NCI-H146 (cell line): ENCODE measurements at places on chromosomes 7 and 10.

DNA sequence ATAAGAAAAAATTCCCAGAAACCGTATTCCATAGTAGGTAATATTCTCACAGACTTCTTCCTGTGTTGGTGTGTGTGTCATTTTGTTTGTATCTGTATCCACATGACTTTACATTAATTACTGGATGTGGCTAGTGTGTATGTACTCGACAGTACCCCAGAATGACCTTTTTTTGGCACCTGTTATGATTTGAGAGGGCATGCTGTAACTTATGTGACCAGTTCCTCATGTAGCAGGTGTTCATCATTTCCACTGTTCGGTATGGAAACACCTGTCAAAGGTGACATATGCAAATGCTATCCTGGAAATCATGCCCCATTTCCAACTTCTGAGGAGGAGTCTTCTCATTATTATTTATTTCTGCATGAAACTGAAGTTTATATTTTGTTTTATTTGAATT, 89.3 kb downstream of the ZMYND11 start:
- peak; percentile 73 for DNase-seq

DNA sequence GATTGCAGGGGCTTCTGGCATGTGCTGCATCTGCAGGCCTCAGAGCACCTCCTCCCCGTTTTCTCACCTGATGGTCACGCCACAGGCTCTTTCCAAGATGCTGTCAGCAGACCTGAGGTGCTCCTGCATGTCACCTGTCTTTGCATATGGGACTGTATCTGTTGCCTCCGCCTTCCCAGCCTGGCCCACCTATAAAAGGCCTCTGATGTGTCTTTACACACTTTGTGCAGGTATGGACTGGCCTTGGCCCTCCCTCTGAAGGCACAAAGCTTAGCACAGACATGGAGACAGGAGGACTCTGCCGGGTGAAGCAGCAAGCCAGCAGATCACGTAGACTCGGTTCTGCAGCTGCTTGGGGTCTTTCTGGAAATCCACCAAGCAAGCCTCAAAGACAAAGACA, 220.9 kb upstream of the PPP2R2D start:
- DNase-seq: no peak

DNA sequence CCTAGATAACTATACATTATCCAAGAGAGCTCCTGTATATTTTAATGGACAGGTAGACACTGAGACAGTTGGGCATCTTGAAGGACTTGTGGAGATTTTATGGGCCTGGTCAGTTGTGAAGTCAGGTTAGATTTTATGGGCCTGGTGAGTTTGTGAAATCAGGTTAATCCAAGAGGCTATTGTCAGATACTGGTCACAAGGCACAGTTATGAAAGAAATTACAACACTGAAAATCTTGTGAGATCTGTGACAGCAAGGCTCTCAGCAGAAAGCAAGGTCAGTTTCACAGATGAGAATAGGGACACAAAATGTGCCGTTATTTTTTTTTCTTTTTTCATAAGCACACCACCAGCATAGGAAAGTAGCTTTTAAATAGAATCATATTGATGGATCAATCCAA, 167.6 kb downstream of the VTI1A start:
- no peak for DNase-seq

DNA sequence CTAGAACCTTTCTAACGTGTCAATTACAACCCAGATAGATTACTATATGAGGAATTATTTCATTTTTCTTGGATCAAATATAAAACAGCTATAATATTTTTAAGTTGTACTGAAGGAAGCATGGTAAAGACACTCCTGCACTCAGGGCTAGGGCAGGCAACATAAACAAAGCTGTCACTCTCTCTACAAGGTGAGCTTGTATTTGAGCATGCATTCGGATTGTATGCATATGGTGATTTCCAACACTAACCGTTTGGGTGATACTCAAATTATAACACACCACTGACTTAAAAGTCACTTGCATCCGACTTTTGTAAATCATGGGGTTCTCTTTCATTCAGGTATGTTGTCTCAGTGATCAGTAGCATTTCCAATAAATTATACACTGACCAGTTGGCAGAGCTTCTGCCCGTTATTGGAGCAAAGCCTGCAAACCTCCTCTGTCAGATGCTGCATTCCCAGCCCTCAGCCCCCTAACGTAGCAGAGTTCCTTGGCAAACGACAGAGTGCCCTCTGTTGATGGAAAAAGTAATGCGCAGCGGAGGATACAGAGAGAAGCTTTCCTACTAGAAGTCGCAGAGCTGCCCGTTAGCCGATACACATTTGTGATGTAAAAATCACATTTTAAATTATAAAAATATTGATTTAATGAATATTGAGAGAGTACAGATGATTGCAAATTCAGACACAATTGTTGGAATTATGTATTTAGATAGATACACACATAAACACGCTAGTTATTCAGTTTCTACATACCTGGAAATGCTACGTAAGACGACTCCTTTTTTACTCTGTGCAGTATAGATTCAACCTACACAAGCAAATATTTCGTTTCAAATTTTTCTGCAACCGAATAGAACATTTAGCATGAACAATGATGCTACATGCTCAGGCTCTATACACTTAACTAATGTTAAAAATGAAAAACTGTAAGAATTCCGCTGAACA, 173.9 kb upstream of the SP4 start:
- peak; percentile 89 for DNase-seq

- DNase-seq: no peak
Observed at GRCh38 chr7:120043250-120043649, 229.7 kb upstream of the KCND2 start.

GRCh38 chr7:15515252-15515651, 46.6 kb downstream of the AGMO start:
- DNase-seq: no peak

DNA sequence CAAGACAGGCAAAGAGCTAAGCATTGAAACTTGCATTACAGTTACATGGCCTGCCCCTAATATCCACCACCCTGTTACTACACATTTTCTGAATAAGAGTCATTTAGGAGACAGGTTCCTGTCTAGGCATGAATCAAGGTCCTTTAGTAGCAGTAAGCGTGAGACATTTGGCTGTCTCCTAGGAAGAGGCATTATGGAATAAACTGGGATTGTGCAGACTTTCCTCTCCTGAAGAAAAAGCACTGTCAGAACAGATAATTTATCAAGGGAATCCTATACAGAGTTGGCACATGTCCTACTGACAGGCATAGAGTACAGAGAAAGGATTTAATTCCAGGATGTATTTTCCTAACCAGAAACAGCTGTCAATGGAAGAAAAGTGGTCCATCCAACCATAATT, 111.9 kb downstream of the INHBA start:
- no peak for DNase-seq

- no peak for DNase-seq
Observed at GRCh38 chr10:101938305-101939007, 94.9 kb upstream of the KCNIP2 start.
